ENCODE measurements at places on chromosomes 12 and 14.

GRCh38 chr12:105672121-105672975, 341.9 kb downstream of the C12orf75 start:
- H3K4me3 ChIP-seq, result no peak overlapping the region
- peaks cover 3% of the 10 kb centered on the region for H3K27me3 ChIP-seq
- DNase-seq, result no peak
- H3K36me3 ChIP-seq, result no peaks in the 10 kb centered on the region
- H3K27ac ChIP-seq, result no peak overlapping the region
- peaks cover 6% of the 10 kb centered on the region for H3K4me1 ChIP-seq

GRCh38 chr12:120132054-120132836, 15.7 kb upstream of the RAB35 start:
- H3K36me3 ChIP-seq, result peaks cover 25% of the 10 kb centered on the region
- no peak overlapping the region for H3K4me3 ChIP-seq
- no peak for DNase-seq
- H3K27me3 ChIP-seq, result peaks cover 15% of the 10 kb centered on the region
- H3K4me1 ChIP-seq, result peaks cover under 1% of the 10 kb centered on the region
- H3K27ac ChIP-seq, result no peak overlapping the region

DNA sequence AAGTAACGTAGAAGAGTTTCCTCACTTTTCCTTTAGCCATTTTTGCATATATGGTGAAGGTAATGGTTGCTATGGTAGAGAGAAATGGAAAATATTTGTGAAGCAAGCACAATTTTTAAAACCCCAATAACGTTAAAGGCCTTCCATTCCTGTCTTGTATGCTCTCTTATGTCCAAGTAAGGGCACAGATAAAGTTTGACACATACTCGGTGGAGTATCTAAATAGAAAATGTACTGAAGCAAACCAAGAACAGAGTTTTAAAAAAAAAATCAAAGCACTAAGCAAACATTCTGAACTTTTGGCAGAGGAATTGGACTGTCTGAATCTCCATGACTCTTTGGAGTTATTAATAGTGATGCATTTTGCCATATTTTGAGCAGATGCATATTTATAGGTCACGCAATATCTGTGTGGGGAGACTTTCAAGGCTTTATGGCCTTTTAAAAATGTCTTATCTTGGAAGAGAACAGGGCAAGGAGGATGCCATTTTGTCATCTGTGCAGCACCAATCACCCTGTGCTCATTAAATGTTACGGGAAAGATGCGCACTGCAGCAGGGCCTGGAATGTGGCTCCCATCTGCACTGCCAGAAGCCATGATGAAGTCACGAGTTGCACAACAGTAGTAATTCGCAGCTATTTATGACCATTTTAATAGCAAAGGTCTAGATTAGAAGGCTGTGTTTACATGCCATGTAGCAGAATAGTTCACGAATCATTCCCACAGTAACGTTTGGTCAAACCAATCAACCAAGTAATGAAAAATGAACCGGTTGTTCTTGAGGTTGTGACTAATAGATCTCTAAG, 23.3 kb upstream of the AMIGO2 start:
- H3K36me3 ChIP-seq, result peaks cover 7% of the 10 kb centered on the region
- H3K4me3 ChIP-seq, result no peak overlapping the region
- no peak overlapping the region for H3K27ac ChIP-seq
- H3K27me3 ChIP-seq, result no peaks in the 10 kb centered on the region

DNA sequence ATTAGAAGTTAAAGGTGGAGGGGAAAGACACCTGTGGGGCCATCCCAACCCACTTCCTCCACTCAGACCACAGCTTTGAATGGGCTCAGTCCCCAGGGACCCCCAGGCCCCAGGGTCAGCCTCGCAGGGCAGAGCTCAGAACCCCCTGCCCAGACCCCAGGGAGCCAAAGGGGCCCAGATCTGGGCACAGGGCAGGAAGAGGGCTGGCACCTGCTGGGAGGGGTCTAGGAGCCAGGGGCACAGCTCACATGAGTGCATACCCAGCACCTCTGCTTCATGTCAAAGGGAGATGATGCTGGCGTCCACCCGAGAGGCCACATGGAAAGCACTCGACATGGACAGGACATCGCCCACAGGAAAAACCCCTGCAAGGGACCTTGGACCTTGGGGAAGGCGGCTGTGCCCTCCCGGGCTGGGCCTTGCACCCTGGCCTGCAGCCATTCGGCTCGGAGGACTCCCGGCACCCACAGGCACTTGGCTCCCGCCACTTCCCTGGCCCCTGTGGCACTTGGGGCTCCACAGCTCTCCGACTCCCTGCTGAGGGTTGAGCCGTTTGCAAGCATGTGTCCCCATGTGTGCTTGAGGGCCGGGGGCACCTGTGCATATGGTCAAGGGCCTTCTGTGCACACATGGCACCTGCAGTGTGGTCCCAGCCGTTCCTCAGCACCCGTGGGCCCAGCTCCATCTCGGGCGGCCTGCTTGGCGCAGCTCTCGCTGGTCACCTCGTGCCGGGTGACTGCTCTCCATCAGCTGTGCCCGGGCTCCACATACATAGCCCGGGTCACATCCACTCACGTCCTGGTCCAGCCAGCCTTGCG, 7.8 kb upstream of the AMN start:
- DNase-seq, result no peak
- no peak overlapping the region for H3K4me3 ChIP-seq
- peaks cover 10% of the 10 kb centered on the region for H3K27me3 ChIP-seq
- H3K27ac ChIP-seq, result no peak overlapping the region
- H3K36me3 ChIP-seq, result peaks cover 6% of the 10 kb centered on the region
- peaks cover 3% of the 10 kb centered on the region for H3K4me1 ChIP-seq

DNA sequence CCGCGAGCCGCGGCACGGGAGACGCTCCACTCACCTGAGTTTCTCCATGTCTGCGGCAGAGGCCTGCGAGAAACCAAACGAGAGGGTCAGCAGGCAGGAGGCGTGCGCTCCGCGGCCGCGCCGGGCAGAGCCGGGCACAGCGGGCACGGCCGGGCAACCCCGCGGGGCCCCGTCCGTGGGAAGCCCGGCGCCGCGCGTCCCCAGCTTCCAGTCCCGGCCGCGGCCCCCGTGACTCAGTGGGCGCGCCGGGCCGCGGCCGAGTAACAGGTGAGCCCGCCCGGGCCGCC, 19.4 kb downstream of the BEGAIN start:
- H3K4me3 ChIP-seq, result no peak overlapping the region
- H3K27ac ChIP-seq, result no peak overlapping the region
- H3K36me3 ChIP-seq, result no peaks in the 10 kb centered on the region
- peaks cover 1% of the 10 kb centered on the region for H3K4me1 ChIP-seq
- peaks cover 16% of the 10 kb centered on the region for H3K27me3 ChIP-seq

GRCh38 chr14:29773990-29774389, 153.7 kb downstream of the PRKD1 start:
- DNase-seq, result no peak
- no peak overlapping the region for H3K27ac ChIP-seq
- no peak overlapping the region for H3K4me3 ChIP-seq
- H3K27me3 ChIP-seq, result no peaks in the 10 kb centered on the region

DNA sequence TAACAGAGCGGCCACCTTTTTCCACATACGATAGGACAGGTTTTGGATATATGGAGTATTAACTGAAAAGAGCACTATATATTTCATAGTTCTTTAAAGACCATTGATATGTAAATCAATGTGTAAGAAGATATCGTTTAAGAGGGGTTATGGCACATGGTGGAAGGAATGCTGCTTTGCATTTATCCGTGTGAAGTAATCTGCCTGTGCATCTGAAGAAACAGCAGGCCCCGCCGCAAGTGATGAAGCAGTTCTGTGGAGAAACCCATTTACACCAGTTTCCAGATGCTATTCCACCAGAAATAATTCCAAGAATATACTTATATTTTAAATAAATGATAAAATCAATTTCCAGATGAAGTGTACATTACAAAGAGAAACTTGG, 72.4 kb downstream of the BICD1 start:
- no peak overlapping the region for H3K4me3 ChIP-seq
- H3K4me1 ChIP-seq, result peaks cover 10% of the 10 kb centered on the region
- no peak overlapping the region for H3K27ac ChIP-seq
- no peaks in the 10 kb centered on the region for H3K27me3 ChIP-seq
- no peak for DNase-seq

DNA sequence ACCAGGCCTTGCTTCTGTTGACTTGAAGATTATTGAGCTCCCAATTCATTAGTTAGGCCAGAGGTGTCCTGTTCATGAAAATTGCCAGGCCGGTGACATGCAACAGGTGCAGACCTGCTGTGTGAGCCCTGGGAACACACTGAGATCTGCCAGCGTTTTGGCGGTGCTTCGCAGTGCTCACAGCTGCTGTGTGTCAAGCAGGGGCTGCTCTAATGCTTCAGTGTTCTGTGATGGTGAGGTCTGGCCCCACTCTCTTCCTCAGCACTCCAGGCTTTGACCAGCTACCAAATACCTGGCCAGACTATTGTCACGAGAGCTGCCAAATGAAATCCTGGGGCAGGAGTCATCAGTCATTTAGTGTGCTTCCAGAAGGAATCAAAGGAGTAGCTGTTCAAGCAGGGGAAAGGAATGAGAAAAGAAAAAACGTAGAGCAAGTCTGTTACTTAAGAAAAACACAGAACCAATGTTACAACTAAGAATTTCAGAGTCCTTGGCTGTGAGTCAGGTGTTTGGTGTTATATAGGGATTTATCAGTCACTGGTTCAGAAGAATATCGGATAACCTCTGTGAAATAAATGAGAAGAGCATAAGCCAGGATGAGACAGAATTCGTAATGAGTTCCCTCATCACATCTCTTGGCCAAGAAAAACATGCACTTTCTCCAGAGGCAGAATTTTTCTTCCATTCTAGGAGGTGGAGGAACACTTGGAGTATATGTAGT, 150.8 kb downstream of the FBXL14 start:
- DNase-seq, result no peak
- no peaks in the 10 kb centered on the region for H3K27me3 ChIP-seq
- peaks cover 3% of the 10 kb centered on the region for H3K4me1 ChIP-seq
- no peak overlapping the region for H3K4me3 ChIP-seq
- H3K27ac ChIP-seq, result no peak overlapping the region
- H3K36me3 ChIP-seq, result no peaks in the 10 kb centered on the region

DNA sequence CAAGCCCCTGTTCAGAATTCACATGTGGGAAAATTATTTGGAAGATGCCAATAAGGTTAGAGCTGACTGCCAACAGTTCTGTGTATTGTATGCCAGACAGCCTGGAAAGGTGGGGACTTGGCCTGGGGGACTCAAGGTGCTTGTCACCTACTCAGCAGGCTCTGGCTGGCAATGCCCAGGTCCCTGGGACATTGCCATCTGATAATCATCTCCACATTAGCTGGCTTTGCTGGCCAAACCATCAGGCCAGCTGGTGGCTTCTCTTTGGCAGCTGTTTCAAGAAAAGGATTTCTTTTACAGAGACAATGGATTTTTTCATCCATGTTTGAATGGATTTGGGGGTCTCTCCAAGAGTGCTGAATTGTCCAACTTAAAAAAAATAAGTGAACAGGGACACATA, 165.2 kb downstream of the BRMS1L start:
- peaks cover 8% of the 10 kb centered on the region for H3K4me1 ChIP-seq
- H3K36me3 ChIP-seq, result no peaks in the 10 kb centered on the region
- no peak overlapping the region for H3K27ac ChIP-seq
- DNase-seq, result no peak
- H3K27me3 ChIP-seq, result peaks cover 3% of the 10 kb centered on the region
- no peak overlapping the region for H3K4me3 ChIP-seq

DNA sequence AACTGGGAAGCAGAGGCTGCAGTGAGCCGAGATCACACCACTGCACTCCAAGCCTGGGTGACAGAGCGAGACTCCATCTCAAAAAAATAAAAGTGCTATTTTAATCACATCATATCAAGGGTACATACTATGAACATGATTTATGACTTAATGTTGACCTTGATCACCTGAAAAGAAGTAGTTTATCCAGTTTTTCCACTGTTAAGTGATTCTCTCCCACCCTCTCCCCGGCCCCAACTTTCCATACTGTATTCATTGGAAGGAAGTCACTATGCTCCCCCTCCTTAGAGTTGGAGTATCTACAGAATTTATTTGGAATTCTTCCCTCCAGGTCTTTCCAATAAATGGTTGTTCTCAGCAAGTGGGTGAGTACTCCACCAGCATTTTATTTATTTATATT, 3.0 kb upstream of the PRMT5 start:
- H3K4me3 ChIP-seq, result no peak overlapping the region
- no peaks in the 10 kb centered on the region for H3K27me3 ChIP-seq

DNA sequence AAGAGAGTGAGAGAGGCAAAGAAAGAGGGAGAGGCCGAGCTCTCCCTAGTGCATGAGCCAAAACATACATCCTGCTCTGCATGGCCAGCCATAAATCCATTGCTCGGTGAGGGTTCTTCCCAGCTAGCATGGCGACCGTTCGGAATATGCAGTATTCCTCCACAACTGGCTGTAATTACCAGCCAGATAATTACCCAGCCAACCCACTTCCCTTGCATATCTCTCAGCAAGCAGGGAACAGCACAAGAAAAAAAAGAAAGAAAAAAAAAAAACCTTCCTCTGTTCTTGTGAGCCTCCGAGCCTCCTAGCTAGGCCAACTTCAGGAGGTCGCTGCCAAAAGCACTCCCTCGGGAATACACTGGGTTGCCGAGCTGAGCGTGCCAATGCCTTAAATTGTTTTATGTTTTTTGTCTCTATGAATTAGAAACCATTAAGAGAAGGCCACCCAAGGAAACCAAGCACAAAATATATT, 567.9 kb downstream of the MED13L start:
- no peaks in the 10 kb centered on the region for H3K4me1 ChIP-seq
- H3K4me3 ChIP-seq, result no peak overlapping the region
- H3K36me3 ChIP-seq, result no peaks in the 10 kb centered on the region
- no peak for DNase-seq
- H3K27me3 ChIP-seq, result peaks cover 1% of the 10 kb centered on the region
- H3K27ac ChIP-seq, result no peak overlapping the region

DNA sequence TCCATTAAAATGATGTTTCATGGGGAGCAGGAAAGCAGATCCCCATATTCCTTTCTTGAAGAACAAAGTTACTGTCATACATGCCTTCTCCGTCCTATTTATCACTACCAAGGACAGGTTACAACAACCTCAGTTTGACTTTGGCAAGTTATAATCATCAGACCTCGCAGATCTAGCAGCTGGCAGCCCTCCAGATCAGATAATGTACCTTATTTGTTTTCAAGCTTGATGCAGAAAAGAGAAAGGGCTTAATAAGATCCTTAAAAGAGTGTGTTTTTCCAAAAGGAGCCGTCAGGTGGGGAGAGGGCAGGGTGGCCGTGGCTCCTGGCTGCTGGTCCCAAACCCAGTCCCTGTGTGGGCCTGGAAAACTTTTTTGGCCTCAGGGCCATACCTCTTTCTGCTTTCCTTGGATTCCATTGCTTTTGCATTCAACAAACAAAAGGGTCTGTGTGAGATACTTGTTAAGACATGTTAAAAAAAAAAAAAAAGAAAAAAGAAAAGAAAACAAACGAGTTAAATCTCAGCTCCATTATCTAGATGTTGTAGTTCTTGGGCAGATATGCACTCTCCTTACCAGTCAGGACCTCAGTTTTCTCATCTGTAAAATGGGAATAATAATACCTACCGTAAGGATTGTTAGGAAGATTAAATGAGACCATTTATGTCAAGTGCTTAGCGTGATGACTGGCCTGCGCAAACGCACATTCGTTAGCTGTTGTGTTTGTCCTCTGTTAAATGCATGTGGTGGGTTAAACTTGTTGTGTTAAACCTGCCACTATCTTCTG, 64.6 kb downstream of the B4GALNT3 start:
- DNase-seq, result no peak
- peaks cover 11% of the 10 kb centered on the region for H3K4me1 ChIP-seq
- no peak overlapping the region for H3K27ac ChIP-seq
- peaks cover 13% of the 10 kb centered on the region for H3K27me3 ChIP-seq

- peaks cover 48% of the 10 kb centered on the region for H3K36me3 ChIP-seq
- DNase-seq, result no peak
- H3K27me3 ChIP-seq, result peaks cover 1% of the 10 kb centered on the region
These were observed 21.1 kb upstream of the ATF1 start for GRCh38 chr12:50742776-50743175.
